Activated gamma-delta T cell (primary cell): ENCODE measurements at places on chromosomes 12 and 14.

DNA sequence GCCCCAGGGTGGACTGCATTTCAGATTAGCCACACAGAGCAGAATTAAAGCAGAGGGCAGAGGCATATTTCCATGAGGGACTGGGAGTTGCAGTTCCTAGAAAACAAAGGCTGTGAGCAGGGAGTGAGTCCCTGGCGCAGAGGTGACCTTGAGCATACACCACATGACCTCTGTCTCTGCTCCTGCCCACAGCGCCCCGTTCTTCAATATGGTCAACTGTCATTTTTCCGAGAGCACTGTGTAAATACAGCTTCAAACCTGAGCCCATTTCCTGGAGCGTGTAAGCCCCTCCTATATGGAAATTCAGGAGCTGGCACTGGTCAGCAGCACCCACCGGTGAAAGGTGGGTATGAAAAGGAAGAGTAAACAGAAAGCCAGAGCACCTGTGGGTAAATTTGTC lies 192.2 kb upstream of the PELI2 start:
- DNase-seq: no peak

DNA sequence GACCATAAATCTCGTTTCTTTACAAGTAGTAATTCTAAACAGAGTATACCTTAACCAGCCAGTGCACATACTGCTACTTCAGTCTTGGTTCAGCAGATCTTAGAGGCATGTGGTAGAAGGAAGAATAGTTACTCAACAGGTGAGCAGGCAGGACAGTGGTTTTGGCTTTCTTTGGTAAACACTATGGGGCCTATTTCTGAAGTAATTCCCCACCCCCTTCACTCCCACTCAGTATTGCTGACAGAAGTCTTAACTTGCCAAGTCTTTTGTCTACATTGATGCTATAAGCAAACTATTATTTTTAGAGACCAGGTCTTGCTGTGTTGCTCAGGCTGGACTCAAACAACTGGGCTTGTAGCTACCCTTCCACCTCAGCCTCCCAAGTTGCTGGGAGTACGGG lies 68.5 kb downstream of the FBXO34 start:
- no peak for DNase-seq

DNA sequence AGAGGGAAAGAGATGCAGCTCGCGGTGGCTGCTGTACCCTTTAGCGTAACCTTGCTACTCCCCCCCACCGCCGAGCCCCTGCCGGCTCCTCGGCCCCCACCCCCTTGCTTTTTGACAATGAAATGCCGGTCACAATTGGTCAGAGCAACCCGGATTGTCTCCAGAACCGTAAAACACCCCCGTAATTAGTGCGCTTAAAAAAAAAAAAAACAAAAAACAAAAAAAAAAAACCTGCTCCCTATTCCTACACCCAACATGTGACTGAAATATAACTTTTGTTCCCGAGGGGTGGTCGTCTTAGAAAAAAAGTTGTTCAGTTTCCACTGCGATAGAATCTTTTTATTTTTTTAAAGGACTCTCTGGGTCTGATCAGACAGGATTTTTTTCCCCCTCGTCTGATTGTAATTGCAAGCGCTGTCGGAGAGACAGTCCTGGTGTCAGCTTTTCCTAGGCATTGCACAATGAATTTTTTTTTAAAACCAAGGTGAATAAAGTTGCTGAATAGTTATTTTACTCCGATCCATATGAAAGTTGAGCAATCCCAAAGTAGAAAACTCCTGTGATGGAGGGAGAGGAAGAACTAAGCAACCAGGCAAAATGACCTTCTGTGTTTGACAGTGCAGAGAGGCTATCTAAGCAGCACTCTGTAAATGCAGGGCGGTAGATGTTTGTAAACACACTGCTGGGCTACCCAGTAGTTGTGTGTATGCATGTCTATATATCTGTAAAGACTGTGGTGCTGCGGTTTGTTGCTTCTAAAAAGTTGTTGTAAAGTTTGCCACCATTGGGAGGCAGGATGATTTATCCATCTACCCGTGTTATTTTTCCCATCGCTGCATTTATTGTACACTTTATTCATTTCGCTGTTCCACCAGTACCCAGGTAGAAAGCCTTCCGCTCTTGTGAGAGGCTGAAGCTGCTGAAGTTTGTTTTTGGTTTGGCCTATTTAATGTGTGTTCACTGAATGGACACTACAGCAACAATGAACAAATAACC lies 1.1 kb downstream of the ETV6 start:
- DNase-seq: no peak

GRCh38 chr14:71597955-71598660 lies 334.1 kb upstream of the RGS6 start:
- DNase-seq: no peak

- no peak for DNase-seq
Observed at GRCh38 chr12:124082012-124082411, 109.0 kb downstream of the ZNF664 start.

DNA sequence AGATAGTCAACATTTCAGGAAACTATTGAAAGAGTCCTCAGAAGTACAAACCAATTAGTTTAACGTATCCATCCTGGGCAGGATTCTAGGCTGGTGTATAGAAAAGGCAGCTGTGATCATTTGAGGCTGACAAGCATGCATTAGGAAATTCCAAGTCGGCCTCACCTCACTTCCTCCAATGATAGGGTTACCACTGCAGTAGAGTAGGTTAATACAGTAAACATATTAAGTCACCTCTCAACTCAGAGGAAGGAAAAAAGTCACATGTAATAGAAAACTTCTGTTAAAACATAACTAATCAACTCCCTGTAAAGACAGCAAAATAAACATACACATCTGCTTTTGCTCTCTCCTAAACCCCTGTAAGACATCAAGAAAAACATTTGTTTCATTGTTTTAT lies 33.5 kb downstream of the MED13L start:
- DNase-seq: no peak

- DNase-seq: no peak
Observed at GRCh38 chr12:28460420-28461130, 270.3 kb downstream of the CCDC91 start.

GRCh38 chr12:12384571-12385340 lies 27.9 kb downstream of the BORCS5 start:
- DNase-seq: no peak

- no peak for DNase-seq
Observed at GRCh38 chr14:40204441-40205175, 772.4 kb upstream of the FBXO33 start.

- no peak for DNase-seq
Observed at GRCh38 chr12:32309811-32310736, 89.3 kb upstream of the FGD4 start.

GRCh38 chr12:12265571-12266388 lies 1.1 kb downstream of the LRP6 start:
- no peak for DNase-seq

- no peak for DNase-seq
Observed at GRCh38 chr14:23604675-23605170, 26.1 kb upstream of the JPH4 start.

DNA sequence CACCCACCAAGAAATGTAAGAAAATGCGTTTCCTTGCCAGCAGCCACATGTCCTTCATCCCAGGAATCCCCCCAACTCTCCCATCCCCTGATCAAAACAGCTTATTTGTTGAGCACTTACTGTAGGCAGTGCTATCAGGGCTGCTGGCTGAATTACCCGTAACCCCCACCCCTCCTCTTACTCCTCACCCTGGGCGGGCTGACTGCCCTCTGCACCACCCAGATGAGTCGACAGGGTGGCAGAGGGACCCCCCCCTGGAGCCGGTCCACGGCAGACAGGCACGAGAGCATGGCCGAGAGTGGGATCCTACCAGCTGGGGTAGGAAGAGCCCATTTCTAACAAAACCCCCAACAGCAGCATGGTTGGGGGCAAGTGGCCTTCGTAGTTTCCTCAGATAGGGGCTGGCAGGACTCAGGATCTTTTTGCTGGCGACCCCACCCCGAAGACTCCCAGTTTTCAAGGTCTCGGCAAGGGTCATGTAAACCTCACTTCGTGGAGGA lies 1.1 kb upstream of the RHOF start:
- DNase-seq: no peak

DNA sequence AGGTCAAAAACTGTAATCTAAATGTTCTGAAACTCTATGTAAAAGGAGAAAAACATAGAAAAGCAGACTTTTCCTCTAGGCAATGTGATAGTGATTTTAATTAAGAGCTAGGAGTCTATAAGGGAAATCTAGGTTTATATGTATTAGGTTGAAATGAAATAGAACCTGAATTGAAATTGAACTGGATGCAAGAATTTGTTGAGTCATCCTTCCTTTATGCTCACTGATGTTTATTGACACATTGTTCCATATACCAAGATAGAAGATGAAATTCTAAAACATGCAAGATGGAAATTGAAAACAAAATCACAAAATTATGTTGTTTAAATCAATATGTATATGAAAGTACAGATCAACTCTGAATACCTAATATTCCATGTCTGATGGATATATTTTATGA lies 170.4 kb upstream of the FLRT2 start:
- no peak for DNase-seq

DNA sequence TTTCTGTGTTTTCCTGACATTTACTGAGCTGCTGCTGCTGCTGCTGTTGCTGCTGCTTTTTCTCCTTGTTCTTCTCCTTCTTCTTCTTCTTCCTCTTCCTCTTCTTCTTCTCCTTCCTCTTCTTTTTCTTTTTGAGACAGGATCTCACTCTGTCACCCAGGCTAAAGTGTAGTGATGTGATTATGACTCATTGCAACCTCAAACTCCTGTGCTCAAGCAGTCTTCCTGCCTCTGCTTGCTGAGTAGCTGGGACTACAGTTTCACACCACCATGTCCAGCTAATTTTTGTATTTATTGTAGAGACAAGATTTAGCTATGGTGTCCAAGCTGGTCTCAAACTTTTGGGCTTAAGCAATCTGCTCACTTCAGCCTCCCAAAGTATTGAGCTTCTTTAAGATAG lies 95.8 kb downstream of the TMTC3 start:
- no peak for DNase-seq

DNA sequence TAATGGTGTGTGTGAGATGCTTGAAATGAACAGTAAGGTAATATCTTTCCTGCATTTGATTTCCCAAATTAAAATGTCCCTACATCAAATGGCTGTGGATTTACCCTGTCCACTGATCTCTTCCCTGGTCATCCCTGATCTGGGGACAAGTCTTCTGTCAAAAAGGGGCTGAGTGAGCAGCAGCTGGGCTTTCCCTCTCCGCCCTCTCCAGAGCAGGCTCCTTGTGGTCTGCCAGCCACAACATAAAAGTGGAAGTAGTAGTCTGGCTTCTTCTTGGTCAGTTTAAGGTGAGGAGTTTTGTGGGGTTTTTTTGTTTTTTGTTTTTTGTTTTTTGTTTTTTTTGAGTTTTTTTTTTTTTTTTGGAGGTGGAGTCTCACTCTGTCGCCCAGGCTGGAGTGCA lies 25.2 kb upstream of the PLXNC1 start:
- no peak for DNase-seq

DNA sequence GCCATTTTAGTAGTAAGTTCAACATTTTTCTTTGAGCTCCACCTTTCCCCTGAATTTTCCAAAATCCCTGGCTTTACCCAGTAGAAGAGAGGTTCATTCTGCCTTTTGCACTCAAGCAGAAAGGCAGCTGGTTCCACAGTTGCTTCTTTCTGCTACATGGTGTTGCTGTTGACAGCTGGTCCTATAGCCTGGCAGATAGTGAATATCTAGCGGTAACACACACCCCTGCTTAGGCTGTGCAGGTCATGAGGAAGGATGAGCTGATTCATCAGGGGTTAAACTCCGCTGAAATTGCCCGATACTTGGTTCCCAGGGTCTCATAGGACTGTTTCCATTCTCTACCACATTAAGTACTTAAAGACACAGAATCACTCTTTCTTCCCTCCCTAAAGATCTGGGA lies 62.4 kb downstream of the PUS7L start:
- DNase-seq: no peak

DNA sequence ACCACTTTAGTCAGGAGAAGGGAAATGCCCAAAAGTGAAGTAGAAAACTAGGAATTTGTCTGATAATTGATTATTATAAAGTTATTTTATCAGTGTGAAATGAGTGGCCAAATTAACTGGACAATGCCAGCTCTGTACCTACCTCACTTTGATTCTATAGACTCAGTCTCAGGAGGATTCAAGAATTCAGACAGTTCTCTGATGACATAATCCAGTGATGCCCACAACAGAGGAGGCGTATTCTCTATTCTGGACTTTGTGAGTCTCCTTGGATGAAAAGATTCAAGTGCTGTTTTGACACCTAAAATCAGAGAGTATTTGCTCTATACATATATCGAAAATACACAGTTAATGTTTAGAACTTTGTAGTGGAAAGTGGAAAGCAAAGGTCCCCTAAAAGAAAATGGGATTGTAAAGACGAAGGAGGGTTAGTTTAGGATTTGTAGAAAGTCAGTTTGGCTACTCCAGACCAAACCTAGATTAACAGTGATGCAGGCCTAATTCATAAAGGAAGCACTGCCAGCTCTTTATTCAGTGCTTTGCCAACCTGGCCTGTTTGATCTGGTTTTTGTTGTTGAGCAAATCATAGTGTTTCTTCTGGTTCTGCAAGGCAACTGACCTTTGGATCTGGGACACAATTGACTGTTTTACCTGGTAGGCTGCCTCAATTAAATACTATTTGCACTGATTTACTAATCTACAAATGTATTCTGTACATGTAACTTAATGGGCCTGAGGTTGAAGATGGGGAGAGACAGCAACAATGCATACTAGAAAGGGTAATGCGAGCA lies 67.4 kb downstream of the DAD1 start:
- no peak for DNase-seq

GRCh38 chr12:57455374-57456144 lies 452 bp downstream of the INHBE start:
- DNase-seq: no peak

DNA sequence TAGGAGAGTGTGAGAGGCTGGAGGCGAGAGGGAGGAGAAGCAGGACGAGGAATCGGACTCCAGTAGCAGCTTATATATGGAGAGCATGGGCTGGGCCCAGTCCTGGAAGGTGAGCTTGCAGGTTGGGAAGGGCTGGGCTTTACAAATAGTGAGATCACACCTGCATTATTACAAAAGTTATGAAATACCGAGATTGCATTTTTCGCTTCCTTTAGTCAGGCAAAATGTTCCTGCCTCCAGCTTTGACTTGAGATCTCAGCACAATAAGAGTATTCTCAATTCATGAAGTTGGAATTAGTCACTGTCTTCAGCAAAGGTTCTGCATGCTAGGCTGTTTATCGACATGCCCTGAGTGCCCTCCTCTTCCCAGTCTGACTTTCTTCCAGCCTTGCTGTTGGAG lies at the start of gene KRT6B:
Gene KRT6B (minus strand): TSS at position 46 of the 400 bp plus-strand sequence. CDS start 68 bp downstream, outside the sequence.
- DNase-seq: no peak

- no peak for DNase-seq
Observed at GRCh38 chr14:61176686-61177085, 104.5 kb downstream of the TMEM30B start.

GRCh38 chr12:85468356-85469157 lies 188.5 kb downstream of the ALX1 start:
- DNase-seq: no peak

- DNase-seq: no peak
Observed at GRCh38 chr12:26125400-26126339, 833 bp upstream of the BHLHE41 start.

DNA sequence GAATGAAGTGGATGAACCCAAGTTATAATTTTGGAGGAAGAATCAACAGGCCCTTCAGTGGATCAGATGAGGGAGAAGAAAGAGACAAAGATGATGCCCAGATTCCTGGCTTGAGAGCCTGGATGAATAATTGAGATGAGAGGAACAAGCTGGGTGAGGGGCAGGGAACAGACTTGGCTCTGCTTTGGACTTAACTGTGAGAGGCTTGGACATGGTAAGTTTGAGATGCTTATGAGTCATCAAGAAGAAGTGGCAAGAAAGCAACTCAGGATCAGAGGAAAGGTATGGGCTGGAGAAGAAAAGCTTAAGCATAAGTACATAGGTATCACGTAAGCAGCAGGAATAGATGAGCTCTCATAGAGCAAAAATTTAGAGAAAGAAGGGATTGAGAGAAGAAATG lies 55.3 kb downstream of the FIGNL2 start:
- no peak for DNase-seq
